ENCODE measurements at places on chromosomes 3 and 15.

- H3K4me3 ChIP-seq: no peak overlapping the region
- H3K27me3 ChIP-seq: peaks cover 5% of the 10 kb centered on the region
- no peak for DNase-seq
- H3K4me1 ChIP-seq: no peaks in the 10 kb centered on the region
These were observed 300.9 kb downstream of the PYDC2 start for GRCh38 chr3:191761906-191762305.

DNA sequence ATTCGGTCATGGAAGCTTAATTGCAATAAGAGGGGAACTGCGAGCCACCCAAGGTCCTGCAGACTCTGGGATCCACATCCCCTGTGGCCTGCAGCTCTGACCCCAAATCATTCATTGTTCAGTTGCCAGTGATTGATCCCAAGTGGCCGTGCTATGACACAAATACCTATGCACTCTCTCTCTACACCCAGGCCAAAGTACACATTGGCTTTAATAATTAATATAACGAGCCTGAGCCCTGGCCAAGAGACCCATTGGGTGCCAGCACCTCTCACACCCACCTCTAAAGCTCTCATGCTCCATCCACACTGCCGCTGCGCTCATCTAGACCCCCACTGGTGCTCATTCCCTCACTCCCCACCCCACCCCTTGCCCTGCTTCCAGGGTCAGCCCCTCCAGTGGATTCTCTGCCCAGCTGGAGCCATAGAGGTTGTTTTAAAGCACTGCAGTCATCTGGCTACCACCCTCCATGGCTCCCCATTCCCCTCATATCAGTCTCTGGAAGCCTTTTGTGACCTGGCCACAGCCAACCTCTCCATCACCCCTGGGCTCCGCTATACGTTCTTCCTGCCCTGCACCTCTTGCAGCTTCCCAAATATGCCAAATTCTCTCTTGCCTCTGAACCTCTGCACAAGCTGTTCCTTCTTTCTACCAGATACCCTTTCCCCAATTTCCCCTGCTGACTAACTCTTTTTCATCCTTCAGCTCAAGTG, 37.7 kb upstream of the SLC6A6 start:
- H3K27ac ChIP-seq: no peak overlapping the region
- H3K4me1 ChIP-seq: no peaks in the 10 kb centered on the region
- no peak overlapping the region for H3K4me3 ChIP-seq
- DNase-seq: no peak
- H3K27me3 ChIP-seq: peaks cover 12% of the 10 kb centered on the region

DNA sequence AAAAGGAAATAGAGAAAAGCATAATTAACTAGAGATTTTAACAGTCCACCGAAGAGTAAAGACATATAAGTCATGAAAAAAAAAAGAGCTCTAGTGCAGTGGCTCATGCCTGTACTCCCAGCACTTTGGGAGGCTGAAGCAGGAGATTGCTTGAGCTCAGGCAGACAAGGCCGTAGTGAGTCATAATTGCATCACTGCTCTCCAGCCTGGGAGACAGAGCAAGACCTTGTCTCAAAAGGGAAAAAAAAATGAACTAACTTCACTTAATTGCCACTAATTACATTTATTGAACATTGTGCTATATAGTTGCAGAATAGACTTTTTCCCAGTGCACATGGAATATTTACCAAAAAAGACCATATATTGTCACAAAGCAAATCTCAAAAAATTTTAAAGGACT, 221.8 kb downstream of the CBLB start:
- no peak overlapping the region for H3K27ac ChIP-seq
- DNase-seq: no peak
- no peaks in the 10 kb centered on the region for H3K36me3 ChIP-seq
- no peak overlapping the region for H3K4me3 ChIP-seq
- H3K27me3 ChIP-seq: peaks cover 5% of the 10 kb centered on the region

- peaks cover 8% of the 10 kb centered on the region for H3K4me1 ChIP-seq
- H3K27me3 ChIP-seq: no peaks in the 10 kb centered on the region
These were observed 36.7 kb downstream of the TMOD3 start for GRCh38 chr15:51866161-51866560.

DNA sequence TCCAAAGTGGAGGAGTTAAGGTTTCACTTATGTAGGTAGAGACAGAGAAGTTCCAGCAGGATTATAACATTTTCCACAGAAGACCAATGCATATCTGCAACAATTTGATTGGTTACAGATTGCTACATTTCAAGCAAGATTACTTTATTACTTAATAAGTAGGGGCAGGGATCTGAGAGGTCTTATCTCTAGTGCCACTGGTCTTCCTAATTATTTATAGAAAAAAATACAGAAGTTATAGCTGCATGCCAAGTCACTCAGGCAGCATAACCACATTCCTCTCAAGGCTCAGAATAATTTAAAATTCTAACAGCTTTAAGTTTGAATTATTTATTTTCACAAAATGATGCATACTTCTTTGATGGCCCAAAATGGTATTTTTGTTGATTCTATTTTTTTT, 30.5 kb downstream of the RAD54L2 start:
- H3K27ac ChIP-seq: no peak overlapping the region
- H3K4me1 ChIP-seq: peaks cover 19% of the 10 kb centered on the region
- H3K27me3 ChIP-seq: no peaks in the 10 kb centered on the region
- peaks cover 24% of the 10 kb centered on the region for H3K36me3 ChIP-seq
- H3K4me3 ChIP-seq: no peak overlapping the region

- DNase-seq: no peak
- H3K27ac ChIP-seq: peak overlapping the region; percentile 78
- peak overlapping the region; percentile 56 for H3K4me3 ChIP-seq
- no peaks in the 10 kb centered on the region for H3K27me3 ChIP-seq
These were observed 5.1 kb downstream of the PPP1R2 start for GRCh38 chr3:195537995-195538394.

- H3K4me3 ChIP-seq: no peak overlapping the region
- peaks cover 4% of the 10 kb centered on the region for H3K27me3 ChIP-seq
- H3K36me3 ChIP-seq: no peaks in the 10 kb centered on the region
- no peak overlapping the region for H3K27ac ChIP-seq
- DNase-seq: no peak
These were observed 31.5 kb downstream of the GASK1A start for GRCh38 chr3:43010638-43011037.

GRCh38 chr3:27633224-27633545, 88.9 kb downstream of the EOMES start:
- peaks cover 3% of the 10 kb centered on the region for H3K36me3 ChIP-seq
- H3K27ac ChIP-seq: peak overlapping the region; percentile 78
- H3K4me1 ChIP-seq: peaks cover 13% of the 10 kb centered on the region
- DNase-seq: no peak

DNA sequence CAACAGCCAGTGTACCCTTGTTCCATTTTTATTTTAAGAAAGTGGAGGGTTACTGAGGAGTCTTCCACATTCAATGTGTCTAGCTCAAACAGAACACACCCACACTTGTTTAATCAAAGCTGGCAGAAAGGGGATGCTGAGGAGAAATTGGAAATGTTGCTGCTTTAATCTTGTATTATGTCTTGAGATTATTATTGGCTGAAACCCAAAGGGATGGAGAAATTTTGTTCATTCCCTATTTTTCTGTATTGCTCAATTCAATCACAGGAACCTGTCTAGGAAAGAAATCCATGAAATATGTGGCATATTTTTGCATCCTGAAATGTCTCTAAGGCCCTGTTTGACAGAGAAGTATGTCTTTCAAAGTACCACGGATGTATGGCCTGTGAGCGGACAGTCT, 238.0 kb downstream of the MYRIP start:
- H3K4me3 ChIP-seq: no peak overlapping the region
- no peak overlapping the region for H3K27ac ChIP-seq
- H3K4me1 ChIP-seq: no peaks in the 10 kb centered on the region

- no peak overlapping the region for H3K27ac ChIP-seq
- peaks cover 8% of the 10 kb centered on the region for H3K4me1 ChIP-seq
- no peaks in the 10 kb centered on the region for H3K27me3 ChIP-seq
These were observed 105.9 kb upstream of the MLF1 start for GRCh38 chr3:158465074-158465473.

DNA sequence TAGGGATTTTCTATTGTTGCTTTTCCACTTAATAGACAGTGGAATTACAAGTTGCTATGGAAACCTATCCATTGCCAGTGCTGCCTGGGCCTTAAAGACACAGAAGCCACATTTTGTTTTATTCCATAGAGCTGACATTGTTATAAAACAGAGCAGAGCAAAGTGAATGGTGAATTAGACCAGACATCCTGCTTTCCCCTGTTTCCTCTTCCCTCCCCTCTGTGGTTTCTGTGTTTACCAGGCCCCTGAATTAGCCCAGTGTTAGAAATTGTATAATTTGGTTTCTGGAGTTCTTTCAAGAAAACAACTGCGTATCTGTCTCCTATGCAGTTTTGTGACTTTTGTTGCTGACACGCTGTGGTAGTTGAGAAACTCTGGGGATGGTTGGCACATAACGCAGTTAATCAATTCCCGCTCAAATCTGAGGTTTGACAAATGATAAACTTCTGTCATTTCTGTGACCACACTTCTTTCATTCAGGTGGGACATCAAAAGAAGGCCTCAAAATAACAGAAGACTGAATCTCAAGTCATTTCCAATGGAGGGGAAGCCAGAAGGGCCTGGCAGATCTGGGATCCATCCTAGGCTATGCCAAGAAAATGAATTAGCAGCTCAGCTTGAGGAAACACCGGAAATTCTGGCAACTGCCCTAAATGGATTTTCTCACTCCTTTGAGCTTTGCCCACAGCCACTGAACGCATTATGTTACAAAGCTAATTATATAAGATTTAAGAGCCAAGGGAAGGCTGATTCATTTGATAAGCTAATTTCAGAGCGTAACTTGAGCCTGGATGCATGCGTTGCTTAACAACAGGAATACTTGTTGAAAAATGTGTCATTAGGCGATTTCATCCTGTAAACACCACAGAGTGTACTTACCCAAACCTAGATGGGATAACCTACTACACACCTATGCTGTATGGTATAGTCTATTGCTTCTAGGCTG, 46.9 kb downstream of the NR1D2 start:
- peaks cover 17% of the 10 kb centered on the region for H3K4me1 ChIP-seq
- H3K27me3 ChIP-seq: no peaks in the 10 kb centered on the region

GRCh38 chr3:40938591-40938990, 260.7 kb upstream of the CTNNB1 start:
- no peak overlapping the region for H3K27ac ChIP-seq
- H3K4me3 ChIP-seq: no peak overlapping the region
- no peaks in the 10 kb centered on the region for H3K27me3 ChIP-seq
- DNase-seq: no peak

Measured in activated B cell treated with CpG ODN at 0.5 μM for 24 hours (primary cell).